ENCODE measurements at places on chromosomes 1 and 21.

- peak; percentile 80 for DNase-seq
These were observed 2.4 kb upstream of the MMP23B start for GRCh38 chr1:1629430-1630190.

DNA sequence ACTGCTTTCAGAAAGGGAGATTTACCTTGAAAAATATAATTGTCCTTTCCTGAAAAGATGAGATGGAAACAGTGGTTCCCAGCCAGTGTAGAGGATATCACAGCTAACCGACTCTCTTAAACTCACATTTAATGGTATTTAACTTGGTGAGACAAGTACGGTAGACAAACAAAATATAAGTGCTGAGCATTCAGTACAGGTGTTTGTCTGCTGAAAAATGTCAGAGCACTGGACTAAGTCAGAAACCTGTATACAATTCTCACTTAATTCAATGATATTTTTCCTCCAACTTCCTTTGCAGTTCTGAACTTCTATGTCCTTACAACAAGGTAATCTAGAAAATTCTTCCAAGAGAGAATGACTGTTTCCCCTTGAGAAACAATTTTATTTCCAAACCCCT is at the start of gene LCE1B:
TSS of gene LCE1B (plus strand) at position 301 of the 400 bp plus-strand sequence. CDS start 476 bp downstream, outside the sequence.
- no peak for DNase-seq

DNA sequence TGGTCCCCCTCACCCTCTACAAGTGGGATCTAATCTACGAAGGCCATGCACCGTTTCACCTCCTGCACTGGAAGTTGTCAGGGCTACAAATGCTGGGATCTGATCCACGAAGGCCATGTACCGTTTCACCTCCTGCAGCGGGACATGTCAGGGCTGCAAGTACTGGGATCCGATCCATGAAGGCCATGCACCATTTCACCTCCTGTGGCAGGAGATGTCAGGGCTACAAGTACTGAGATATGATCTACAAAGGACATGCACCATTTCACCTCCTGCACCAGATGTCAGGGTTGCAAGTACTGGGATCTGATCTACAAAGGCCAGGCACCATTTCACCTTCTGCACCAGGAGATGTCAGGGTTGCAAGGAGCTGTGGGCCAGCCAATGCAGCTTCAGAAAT is 7.0 kb downstream of the ALDH4A1 start:
- no peak for DNase-seq

- DNase-seq, result no peak
These were observed 8.6 kb downstream of the JAM2 start for GRCh38 chr21:25647647-25648046.

DNA sequence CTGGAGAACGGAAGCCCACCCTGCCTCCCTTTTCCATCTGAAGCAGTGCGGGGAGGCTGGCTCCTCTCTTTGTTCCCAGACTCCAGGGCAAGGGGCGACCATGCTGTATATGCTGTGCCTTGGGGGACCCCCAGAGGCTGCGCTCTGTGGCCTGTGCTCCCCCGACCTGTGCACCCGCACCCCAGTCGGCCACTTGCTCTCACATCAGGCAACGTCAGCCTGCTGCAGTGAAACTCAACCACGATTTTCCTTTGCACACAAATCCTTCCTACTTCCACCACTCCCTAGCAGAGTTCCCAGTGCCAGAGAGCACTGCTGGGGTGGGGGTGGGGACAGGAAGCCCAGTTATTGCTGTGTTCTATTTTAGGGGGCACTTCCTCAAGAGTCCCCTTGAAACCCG is 52.5 kb downstream of the SIM2 start:
- no peak for DNase-seq

GRCh38 chr1:233025567-233025966 is 75.2 kb downstream of the NTPCR start:
- DNase-seq, result no peak

- DNase-seq, result no peak
These were observed 142.0 kb downstream of the AJAP1 start for GRCh38 chr1:4796161-4797015.

- peak; percentile 37 for DNase-seq
These were observed 29.1 kb downstream of the IL12RB2 start for GRCh38 chr1:67336783-67337182.

DNA sequence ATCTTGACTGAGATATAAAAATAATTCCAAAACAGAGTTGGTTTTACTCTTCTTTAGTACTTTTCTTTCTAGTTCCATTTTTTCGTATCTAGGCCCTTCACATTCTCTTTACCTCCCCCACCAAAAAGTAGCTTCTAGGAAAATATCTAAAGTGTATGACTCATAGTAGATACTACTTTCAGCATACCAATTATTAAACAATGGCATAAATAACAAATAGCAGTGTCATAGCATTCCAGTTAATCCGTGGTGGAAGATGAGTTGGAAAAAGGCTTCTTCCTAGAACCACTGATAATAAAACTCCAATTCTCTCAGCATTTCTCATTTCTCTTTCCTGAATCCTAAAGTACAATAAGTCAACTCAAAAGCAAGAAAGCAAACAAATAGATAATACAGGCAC is 859.0 kb upstream of the B3GALT2 start:
- DNase-seq, result no peak

- DNase-seq, result no peak
These were observed 9.6 kb downstream of the SMYD2 start for GRCh38 chr1:214290424-214291037.

DNA sequence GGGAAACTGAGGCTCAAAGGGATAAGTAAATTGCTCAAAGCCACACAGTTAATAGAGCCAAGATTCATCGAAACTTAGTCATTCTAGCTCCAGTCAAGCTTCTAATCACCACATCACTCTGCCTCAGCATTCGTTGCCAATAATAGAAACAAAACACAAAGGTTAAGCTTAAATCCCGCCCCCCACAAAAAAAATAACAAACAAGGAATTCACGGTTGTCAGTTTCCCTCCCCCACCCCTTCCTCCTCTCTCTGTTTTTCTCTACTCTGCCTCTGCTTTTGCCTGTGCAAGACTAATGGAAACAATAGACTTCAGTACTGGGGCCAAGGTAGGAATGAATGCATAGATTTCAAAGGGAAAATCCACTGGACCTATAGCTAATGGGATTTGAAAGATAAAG is 70.7 kb upstream of the ZNF644 start:
- no peak for DNase-seq

Data from CD8-positive, alpha-beta T cell (primary cell).